ENCODE measurements at places on chromosomes 7 and 10.

DNA sequence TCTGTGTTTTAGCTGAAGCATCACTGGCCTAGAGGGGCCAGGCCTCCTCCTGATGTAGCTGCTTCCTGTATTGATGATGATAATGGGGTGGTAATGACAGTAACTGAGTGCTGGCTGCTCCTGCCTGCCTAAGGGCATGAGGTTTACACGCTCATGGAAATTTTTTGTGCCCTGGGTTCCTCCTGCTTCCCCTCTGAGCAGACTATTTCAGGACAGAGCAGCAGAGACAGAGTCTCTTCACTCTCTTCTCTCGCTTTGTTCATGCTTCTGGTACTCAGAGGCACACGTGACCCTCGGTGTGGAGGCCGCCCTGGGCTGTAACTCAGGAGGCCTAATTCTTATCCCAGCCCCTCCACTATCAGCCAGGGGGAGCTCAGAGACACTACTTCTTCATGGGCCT lies 27.9 kb downstream of the LRRC20 start:
- DNase-seq = no peak

GRCh38 chr7:27840313-27840712 lies 100.4 kb downstream of the TAX1BP1 start:
- no peak for DNase-seq

GRCh38 chr10:75049316-75050148 lies 61.9 kb upstream of the SAMD8 start:
- DNase-seq = no peak

- DNase-seq = no peak
These were observed 381.1 kb downstream of the SDK1 start for GRCh38 chr7:3682028-3682710.

DNA sequence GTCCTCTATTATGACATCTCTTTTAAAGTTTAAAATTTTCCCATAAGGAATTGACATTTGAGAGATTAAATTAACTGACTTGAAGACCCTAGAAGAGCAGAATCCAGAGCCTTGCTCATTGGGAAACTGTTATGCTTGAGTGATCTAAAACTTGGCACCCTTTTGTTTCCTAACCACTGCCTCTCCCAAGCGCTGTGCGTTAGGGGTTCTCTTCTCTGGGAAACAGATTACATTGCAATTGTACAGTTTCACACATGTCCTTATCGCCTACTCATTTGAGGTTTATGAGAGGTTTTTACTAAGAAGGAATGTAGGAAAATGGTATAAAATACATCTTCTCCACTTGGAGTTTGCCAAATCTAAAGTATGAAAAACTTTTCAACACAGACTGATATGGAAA lies 126.8 kb upstream of the AMPH start:
- DNase-seq = no peak
